ENCODE measurements at places on chromosomes 3 and 15. TPM values are rescaled to one million over a fixed set of nuclear protein-coding genes. Genes with fewer than 3 reads are reported as not detected.
A peak's percentile ranks its signal among the peaks of the same experiment; 100 is the strongest.

Gene GRIP2
- not detected for polyA plus RNA-seq

DNA sequence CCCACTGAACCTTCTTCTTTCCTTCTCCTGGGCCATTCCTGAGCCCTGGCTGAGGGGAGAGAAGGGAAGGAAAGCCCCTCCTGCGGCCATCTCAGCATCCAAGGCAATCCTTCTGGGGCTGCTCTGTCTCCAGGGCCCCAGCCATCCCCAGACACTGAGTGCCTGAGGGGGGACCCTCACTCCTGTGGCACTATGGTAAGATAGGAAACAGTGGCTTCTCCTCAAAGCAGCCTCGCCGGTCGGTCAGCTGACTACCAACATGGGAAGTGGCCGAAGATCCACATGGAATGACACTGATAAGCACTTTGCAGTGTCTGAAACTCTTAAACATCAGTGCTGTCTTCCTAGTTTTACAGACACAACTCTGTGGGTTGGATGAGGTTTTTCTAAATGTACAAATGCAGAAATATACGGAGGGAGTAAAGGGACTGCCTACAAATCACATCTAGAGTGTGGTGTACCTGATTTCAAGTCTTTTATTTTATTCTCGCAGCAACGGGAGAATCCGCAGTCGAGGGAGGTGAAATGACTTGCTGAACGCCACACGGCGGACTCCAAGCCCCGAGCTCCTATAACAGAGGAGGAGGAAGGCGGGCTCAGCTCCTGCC lies 973 bp upstream of the ITPKA start:
- H3K27me3 ChIP-seq = peaks cover 10% of the 10 kb centered on the region
- H3K4me3 ChIP-seq = peak overlapping the region; percentile 38
- peaks cover 28% of the 10 kb centered on the region for H3K4me1 ChIP-seq
- no peaks in the 10 kb centered on the region for H3K36me3 ChIP-seq
- DNase-seq = no peak

Gene RTP4
- polyA plus RNA-seq = 27.7 TPM

DNA sequence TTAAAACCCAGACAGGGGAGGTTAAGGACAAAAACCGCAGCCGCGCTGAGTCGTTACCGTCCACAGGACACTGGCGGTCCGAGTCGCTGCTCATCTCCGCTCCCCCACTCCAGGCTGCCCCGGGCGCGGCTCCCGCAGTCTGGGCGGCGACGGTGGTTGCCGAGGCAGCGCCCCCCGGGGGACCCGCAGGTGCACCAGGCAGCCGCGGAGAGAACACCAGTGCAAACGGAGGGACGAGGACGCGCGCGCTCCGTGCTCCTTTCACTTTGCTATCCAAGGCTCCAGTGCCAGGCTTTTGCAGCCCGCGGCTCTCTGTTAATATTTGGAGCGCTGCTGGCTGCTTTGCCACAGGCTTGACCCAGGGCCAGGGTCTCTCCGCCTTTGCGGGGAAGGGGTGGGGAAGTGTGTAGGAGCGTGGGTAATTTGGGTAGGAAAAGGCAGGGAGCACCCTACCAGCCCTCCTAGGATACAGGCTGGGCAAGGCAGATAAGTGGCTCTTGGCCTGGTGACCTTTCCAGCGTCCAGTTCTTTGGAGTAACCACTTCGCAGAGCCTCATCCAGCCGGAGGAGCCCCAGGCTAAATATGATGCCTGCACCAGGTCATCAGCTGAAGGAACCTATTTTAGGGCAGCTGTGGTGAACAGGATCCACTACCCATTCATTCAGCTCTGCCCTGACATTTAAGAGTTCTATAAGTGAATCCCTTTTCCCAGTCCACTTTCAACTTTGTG lies at the start of gene GADL1:
Gene GADL1, minus strand, starts transcription at position 141 of the 731 bp plus-strand sequence. Its CDS starts 47 bp downstream, at position 94.
- no peak for DNase-seq
- no peaks in the 10 kb centered on the region for H3K36me3 ChIP-seq
- peaks cover 4% of the 10 kb centered on the region for H3K4me1 ChIP-seq

DNA sequence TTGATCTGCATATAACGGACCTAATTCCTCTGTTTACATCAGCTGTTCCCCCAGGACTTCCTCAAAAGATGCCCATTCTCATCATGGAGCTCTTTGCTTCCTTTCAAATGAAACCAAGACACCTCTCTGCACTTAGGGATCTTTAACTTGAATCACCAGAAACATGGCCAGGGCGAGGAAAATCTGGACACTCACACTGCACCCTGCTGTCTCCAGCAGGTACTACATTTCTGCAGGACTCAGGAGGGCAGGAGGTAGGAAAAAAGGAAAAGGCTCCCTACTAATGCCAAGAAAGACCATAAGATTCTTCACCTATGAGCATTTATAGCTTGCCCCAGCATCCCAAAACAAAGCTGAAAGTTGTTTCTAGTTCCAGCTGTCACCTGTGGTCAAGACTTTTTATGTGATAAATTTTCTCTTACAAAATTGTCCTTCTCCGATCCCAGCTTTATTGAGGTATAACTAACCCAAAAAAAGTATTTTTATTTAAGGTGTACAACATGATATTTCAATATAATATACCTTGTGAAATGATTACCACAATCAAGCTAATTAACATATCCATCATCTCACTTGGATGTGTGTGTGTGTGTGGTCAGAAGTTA lies 87.3 kb upstream of the C15orf61 start:
- DNase-seq = peak; percentile 27
- no peak overlapping the region for H3K27ac ChIP-seq
- no peak overlapping the region for H3K4me3 ChIP-seq
- no peaks in the 10 kb centered on the region for H3K27me3 ChIP-seq
- H3K36me3 ChIP-seq = no peaks in the 10 kb centered on the region
- H3K4me1 ChIP-seq = no peaks in the 10 kb centered on the region

Gene ZCWPW2
- 1.2 TPM for polyA plus RNA-seq

Gene FAM81A
- not detected for polyA plus RNA-seq

GRCh38 chr3:88589138-88589537 lies 439.4 kb downstream of the C3orf38 start:
- H3K36me3 ChIP-seq = no peaks in the 10 kb centered on the region
- DNase-seq = no peak
- no peaks in the 10 kb centered on the region for H3K4me1 ChIP-seq
- no peak overlapping the region for H3K4me3 ChIP-seq
- no peak overlapping the region for H3K27ac ChIP-seq

- H3K27me3 ChIP-seq = no peaks in the 10 kb centered on the region
- H3K4me3 ChIP-seq = no peak overlapping the region
- H3K36me3 ChIP-seq = no peaks in the 10 kb centered on the region
- no peak for DNase-seq
- no peak overlapping the region for H3K27ac ChIP-seq
Observed at GRCh38 chr3:120410116-120410515, 40.7 kb downstream of the FSTL1 start.

DNA sequence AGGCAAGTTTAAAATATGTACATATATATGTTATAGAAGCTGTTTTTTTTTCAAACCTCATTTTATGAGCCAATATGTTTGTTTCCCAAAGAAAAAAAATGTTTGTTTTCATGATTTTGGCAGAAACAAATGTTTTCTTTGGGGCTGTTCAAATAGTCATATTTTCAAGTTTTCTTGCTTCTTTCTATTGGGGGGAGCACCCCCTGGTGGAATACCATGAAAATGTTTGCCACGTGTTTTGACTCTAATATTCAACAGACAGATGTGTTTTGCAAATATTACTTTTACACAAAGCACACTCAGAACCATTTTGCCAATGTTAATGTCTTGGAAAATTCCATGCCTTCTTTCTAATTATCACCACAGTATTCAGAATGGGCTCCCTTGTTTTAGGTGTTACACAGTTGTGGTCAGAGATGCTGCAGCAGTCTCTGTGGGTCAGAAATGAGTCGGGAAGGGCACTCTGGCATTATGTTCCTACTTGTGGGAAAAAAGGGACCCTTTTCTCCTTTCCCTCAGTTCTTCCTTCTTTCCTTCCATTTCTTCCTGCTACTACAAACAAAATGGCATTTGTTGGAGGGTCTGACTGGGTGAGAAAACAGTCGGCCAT lies 817.0 kb downstream of the TUSC7 start:
- no peaks in the 10 kb centered on the region for H3K4me1 ChIP-seq
- no peaks in the 10 kb centered on the region for H3K36me3 ChIP-seq
- no peak for DNase-seq
- no peaks in the 10 kb centered on the region for H3K27me3 ChIP-seq
- no peak overlapping the region for H3K4me3 ChIP-seq
- H3K27ac ChIP-seq = no peak overlapping the region

- no peaks in the 10 kb centered on the region for H3K4me1 ChIP-seq
- H3K36me3 ChIP-seq = no peaks in the 10 kb centered on the region
- no peaks in the 10 kb centered on the region for H3K27me3 ChIP-seq
- no peak for DNase-seq
Observed at GRCh38 chr15:87118846-87119245, 1039.2 kb downstream of the AGBL1 start.

- H3K4me1 ChIP-seq = peaks cover 26% of the 10 kb centered on the region
- DNase-seq = no peak
- peak overlapping the region; percentile 80 for H3K4me3 ChIP-seq
Observed at GRCh38 chr15:90994059-90994416, 297 bp downstream of the PRC1 start.

Gene P2RY12
- not detected for polyA plus RNA-seq

- no peaks in the 10 kb centered on the region for H3K36me3 ChIP-seq
- no peaks in the 10 kb centered on the region for H3K27me3 ChIP-seq
- no peak overlapping the region for H3K4me3 ChIP-seq
- H3K27ac ChIP-seq = no peak overlapping the region
Observed at GRCh38 chr3:159265705-159266104, 463.9 kb downstream of the MFSD1 start.

- peaks cover 12% of the 10 kb centered on the region for H3K4me1 ChIP-seq
- H3K36me3 ChIP-seq = no peaks in the 10 kb centered on the region
- DNase-seq = no peak
- H3K4me3 ChIP-seq = no peak overlapping the region
Observed at GRCh38 chr15:40242601-40243000, 3.7 kb downstream of the PAK6 start.

- H3K4me1 ChIP-seq = no peaks in the 10 kb centered on the region
- no peak overlapping the region for H3K27ac ChIP-seq
- no peaks in the 10 kb centered on the region for H3K36me3 ChIP-seq
- H3K4me3 ChIP-seq = no peak overlapping the region
- no peaks in the 10 kb centered on the region for H3K27me3 ChIP-seq
- no peak for DNase-seq
Observed at GRCh38 chr3:77687545-77687944, 647.6 kb downstream of the ROBO2 start.

Gene PSTPIP1
- 47.8 TPM for polyA plus RNA-seq

- peak overlapping the region; percentile 45 for H3K27ac ChIP-seq
- peaks cover 15% of the 10 kb centered on the region for H3K36me3 ChIP-seq
Observed at GRCh38 chr3:126025116-126025729, 56.2 kb downstream of the ROPN1B start.

GRCh38 chr15:70627322-70627721 lies 136.0 kb downstream of the UACA start:
- H3K36me3 ChIP-seq = no peaks in the 10 kb centered on the region
- peaks cover 2% of the 10 kb centered on the region for H3K27me3 ChIP-seq
- H3K27ac ChIP-seq = no peak overlapping the region

DNA sequence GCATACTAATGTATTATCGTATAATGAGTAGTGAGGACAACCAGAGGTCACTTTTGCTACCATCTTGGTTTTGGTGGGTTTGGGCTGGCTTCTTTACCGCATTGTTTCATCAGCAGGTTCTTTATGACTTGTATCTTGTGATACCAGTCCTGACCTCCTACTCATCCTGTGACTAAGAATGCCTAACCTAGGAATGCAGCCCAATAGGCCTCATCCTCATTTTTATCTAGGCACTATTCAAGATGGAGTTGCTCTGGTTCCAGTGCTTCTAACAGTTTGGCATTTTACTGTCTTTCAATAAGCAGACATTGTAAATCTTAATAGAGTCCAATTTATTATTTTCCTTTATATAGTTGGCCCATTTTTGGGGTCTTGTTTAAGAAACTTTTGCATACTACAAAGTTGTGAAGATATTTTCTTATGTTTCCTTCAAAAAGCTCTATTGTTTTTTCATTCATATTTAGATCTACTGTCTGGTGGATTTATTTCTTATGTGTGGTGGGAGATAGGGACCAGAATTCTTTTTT lies 60.8 kb upstream of the RNU6-1 start:
- no peak for DNase-seq
- no peaks in the 10 kb centered on the region for H3K36me3 ChIP-seq
- no peak overlapping the region for H3K4me3 ChIP-seq
